A549 treated with Mapracorat at 1 μM for 4 hours (cell line): ENCODE measurements at places on chromosomes 13 and 19. TPM values are rescaled to one million over a fixed set of nuclear protein-coding genes. Genes with fewer than 3 reads are reported as not detected.

Gene C19orf85
- not detected in 5 replicates for total RNA-seq

Gene TMC4
- 0.76 to 1.1 TPM (median 0.80 TPM) in 5 replicates for total RNA-seq

Gene EID2B
- 6.6 to 10.3 TPM (median 7.9 TPM) in 5 replicates for total RNA-seq

Gene ZNF844
- not detected in 5 replicates for total RNA-seq

Gene ZNF700
- 0.19 to 0.30 TPM (median 0.27 TPM) in 5 replicates for total RNA-seq

Gene MBD3L3
- not detected in 5 replicates for total RNA-seq

Gene KRTDAP
- not detected in 5 replicates for total RNA-seq

Gene S1PR5
- total RNA-seq, result 1.2 to 2.0 TPM (median 1.5 TPM) in 5 replicates

Gene RGCC
- total RNA-seq, result 6.0 to 10.3 TPM (median 8.4 TPM) in 5 replicates

Gene TSHZ3
- 2.4 to 3.4 TPM (median 2.8 TPM) in 5 replicates for total RNA-seq

Gene MATK
- 0.98 to 1.7 TPM (median 1.4 TPM) in 5 replicates for total RNA-seq

Gene GRK1
- total RNA-seq, result 0.04 to 0.05 TPM in 2 of 5 replicates, not detected in the others

Gene CEACAM16
- total RNA-seq, result 0.17 to 0.18 TPM in 2 of 5 replicates, not detected in the others

Gene SUCLA2
- total RNA-seq, result 22.4 to 29.1 TPM (median 28.0 TPM) in 5 replicates

Gene OR7D2
- not detected in 5 replicates for total RNA-seq

Gene PLK5
- not detected in 5 replicates for total RNA-seq

Gene ZNF628
- total RNA-seq, result 2.9 to 8.5 TPM (median 5.4 TPM) in 5 replicates

Gene PCDH8
- not detected in 5 replicates for total RNA-seq

Gene ANGPTL8
- total RNA-seq, result 0.52 TPM in 1 of 5 replicates, not detected in the others

Gene SLC1A5
- 201 to 249 TPM (median 205 TPM) in 5 replicates for total RNA-seq

Gene LSR
- total RNA-seq, result 7.5 to 13.2 TPM (median 10.2 TPM) in 5 replicates

Gene IFI30
- 10.8 to 19.8 TPM (median 14.4 TPM) in 5 replicates for total RNA-seq

Gene FCAR
- total RNA-seq, result not detected in 5 replicates

Gene TLE6
- 4.1 to 6.6 TPM (median 5.0 TPM) in 5 replicates for total RNA-seq
